ENCODE measurements at places on chromosomes 2 and 18. TPM values are rescaled to one million over a fixed set of nuclear protein-coding genes. Genes with fewer than 3 reads are reported as not detected.

Gene PPP1R1C
- 5.6 TPM for total RNA-seq

Gene ALK
- total RNA-seq: not detected

Gene RNF181
- 85.7 TPM for total RNA-seq

Gene CAVIN2
- total RNA-seq: 0.11 TPM

Gene MAP2
- 18.2 TPM for total RNA-seq

- no peak overlapping the region for H3K27ac ChIP-seq
- H3K27me3 ChIP-seq: no peaks in the 10 kb centered on the region
Observed at GRCh38 chr2:26885651-26886329, 37.9 kb downstream of the DPYSL5 start.

DNA sequence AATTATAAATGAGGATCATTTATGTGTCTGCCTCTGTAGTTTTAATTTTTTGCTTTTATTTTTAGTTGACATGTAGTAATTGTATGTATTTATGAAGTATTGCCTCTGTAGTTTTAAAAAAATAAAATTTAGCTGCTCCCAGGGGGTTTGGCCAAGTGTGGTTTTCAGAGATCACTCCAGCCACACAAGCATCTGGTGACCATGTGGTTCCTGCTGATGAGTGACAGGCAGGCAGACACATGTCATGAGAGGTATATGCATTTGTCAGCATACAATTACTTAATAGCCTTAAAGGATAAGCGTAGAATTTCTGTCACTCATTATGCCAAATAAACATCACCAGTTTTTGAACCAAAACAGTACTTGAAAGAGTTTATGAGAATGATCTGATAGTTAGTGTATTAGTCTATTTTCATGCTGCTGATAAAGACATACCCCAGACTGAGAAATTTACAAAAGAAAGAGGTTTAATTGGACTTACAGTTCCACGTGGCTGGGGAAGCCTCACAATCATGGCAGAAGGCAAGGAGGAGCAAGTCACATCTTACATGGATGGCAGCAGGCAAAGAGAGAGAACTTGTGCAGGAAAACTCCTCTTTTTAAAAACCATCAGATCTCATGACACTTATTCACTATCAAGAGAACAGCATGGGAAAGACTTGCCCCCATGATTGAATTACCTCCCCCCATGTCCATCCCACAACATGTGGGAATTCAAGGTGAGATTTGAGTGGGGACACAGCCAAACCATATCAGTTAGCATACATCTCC is 29.6 kb downstream of the MREG start:
- H3K4me3 ChIP-seq: no peak overlapping the region
- DNase-seq: no peak
- H3K36me3 ChIP-seq: peaks cover 35% of the 10 kb centered on the region
- peaks cover 6% of the 10 kb centered on the region for H3K4me1 ChIP-seq
- no peak overlapping the region for H3K27ac ChIP-seq
- no peaks in the 10 kb centered on the region for H3K27me3 ChIP-seq

Gene C2orf15
- 16.0 TPM for total RNA-seq

- DNase-seq: no peak
- H3K4me1 ChIP-seq: peaks cover 10% of the 10 kb centered on the region
- H3K27me3 ChIP-seq: no peaks in the 10 kb centered on the region
- H3K27ac ChIP-seq: no peak overlapping the region
- no peak overlapping the region for H3K4me3 ChIP-seq
- H3K36me3 ChIP-seq: peaks cover 6% of the 10 kb centered on the region
Observed at GRCh38 chr2:204604061-204604460, 58.8 kb downstream of the PARD3B start.

DNA sequence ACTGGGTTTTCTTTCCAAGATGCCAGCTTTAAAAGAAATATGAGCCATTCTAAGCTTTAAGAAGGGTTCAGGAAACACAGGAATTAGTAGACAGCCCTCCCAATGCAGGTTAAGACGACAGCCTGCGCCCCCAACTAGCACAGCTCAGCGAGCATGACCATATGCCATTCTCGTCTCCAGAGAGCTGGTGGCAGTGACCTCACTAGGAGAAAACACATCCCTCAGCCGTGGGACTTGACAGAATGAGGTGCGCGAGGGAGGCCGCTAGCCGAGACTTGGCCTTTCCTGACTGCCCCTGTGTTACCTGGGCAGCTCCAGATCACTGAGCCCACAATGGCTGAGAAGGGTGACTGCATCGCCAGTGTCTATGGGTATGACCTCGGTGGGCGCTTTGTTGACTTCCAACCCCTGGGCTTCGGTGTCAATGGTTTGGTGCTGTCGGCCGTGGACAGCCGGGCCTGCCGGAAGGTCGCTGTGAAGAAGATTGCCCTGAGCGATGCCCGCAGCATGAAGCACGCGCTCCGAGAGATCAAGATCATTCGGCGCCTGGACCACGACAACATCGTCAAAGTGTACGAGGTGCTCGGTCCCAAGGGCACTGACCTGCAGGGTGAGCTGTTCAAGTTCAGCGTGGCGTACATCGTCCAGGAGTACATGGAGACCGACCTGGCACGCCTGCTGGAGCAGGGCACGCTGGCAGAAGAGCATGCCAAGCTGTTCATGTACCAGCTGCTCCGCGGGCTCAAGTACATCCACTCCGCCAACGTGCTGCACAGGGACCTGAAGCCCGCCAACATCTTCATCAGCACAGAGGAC is 103.9 kb downstream of the MAPK4 start:
- H3K4me3 ChIP-seq: no peak overlapping the region
- DNase-seq: no peak
- H3K27me3 ChIP-seq: no peaks in the 10 kb centered on the region
- H3K27ac ChIP-seq: no peak overlapping the region

- H3K4me1 ChIP-seq: no peaks in the 10 kb centered on the region
- peaks cover 18% of the 10 kb centered on the region for H3K36me3 ChIP-seq
- H3K27ac ChIP-seq: no peak overlapping the region
- H3K4me3 ChIP-seq: no peak overlapping the region
Observed at GRCh38 chr2:85648619-85649018, 19.4 kb downstream of the SFTPB start.

- no peak overlapping the region for H3K4me3 ChIP-seq
- no peaks in the 10 kb centered on the region for H3K27me3 ChIP-seq
- no peak overlapping the region for H3K27ac ChIP-seq
Observed at GRCh38 chr2:33645861-33646260, 46.8 kb upstream of the FAM98A start.

DNA sequence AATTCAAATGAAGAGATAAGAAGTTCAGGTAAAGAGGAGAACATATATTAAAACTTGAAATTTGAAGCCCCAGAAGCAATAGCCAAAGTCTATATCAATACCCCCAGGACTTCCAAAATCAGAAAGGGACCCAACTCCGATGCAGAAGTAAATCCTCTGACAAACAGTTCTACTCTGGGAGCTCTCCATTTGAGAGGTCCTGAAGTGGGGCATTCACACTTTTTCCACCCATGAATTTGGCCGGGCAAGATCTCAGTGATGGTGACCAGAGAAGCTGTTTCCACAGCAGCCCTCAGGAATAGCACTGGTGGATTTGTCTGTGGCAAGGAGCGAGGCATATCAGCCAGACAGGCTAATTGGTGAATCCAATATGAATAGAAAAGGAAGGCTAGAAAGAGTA is 313.6 kb upstream of the MC4R start:
- no peak overlapping the region for H3K4me3 ChIP-seq
- no peak overlapping the region for H3K27ac ChIP-seq
- no peak for DNase-seq
- H3K36me3 ChIP-seq: no peaks in the 10 kb centered on the region
- peaks cover 2% of the 10 kb centered on the region for H3K4me1 ChIP-seq

Gene CDKL4
- total RNA-seq: 2.0 TPM

DNA sequence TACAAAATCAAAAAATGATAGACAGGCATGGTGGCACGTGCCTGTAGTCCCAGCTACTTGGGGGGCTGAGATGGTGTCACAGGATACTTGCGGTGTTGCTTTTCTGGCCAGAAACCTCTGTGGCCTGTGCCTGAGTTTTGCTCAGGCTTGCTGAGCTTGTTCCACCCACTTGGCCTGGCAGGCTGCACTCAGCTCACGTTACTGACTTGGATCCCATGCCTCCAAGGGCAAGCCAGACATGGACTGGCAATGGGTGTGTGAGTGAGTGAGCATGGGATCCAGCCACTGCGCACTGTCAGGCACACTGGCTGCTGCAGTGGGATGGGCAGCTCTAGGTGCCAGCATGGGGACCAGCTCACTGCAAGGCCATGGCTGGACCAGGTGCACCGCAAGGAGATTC is 67.9 kb downstream of the NCAPH start:
- no peaks in the 10 kb centered on the region for H3K36me3 ChIP-seq
- no peak overlapping the region for H3K4me3 ChIP-seq
- peaks cover 5% of the 10 kb centered on the region for H3K4me1 ChIP-seq
- peaks cover 3% of the 10 kb centered on the region for H3K27me3 ChIP-seq

DNA sequence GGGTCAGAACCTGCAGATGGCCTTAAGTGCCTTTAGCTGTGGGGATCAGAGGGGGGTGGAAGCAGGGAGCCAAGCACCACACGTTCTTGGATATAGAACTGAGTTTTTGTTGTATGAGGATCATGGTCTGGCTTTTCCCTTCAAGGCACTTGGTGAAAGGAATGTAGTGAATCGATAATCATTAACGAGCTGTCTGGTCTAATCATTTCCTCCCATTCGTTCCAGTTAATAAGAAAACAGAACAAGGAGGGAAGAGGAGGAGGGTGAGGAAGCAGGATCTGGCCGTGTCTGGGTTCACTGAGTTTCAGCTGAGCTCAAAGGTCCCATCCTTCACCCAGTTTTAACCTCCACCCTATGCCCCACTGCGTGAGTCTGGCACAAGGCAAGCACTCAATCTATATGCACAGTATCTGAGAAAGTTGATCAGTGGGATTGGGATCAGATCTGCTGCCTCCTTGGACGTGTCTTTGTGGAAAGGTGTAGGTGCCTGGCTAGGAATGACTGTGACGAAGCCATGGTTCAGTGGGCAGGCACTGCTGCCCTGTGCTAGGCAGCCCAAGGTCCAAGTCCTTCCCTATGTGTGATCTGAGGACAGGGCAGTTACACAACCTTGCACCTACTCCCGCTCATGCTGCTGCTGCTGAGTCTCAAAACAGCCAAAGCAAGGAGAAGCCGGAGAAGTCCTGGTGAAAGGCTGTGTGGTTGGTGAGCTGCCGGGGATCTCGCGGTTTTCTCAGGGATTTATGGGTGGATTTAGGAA is 54.8 kb downstream of the GALNT14 start:
- DNase-seq: no peak
- no peak overlapping the region for H3K4me3 ChIP-seq
- H3K36me3 ChIP-seq: no peaks in the 10 kb centered on the region
- H3K27ac ChIP-seq: no peak overlapping the region

DNA sequence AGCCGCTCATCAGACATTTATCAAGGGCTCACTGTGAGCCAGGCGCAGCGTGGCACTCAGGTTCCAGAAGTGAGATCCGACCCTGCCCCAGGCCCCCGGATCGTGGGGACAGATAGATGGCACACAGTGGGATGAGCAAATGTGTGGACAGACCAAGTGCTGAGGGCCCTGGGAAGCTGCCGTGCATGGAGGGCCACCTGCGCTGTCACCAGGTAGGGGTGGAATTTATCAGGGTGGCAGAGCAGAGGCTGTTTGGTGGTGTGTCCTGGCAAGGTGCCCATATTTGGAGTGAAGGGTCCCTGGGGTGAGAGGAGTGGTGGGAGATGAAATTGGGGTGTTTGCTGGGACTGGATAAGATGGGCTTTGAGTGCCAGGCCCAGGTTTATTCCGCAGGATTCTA is 92.8 kb upstream of the HS6ST1 start:
- H3K27me3 ChIP-seq: peaks cover 37% of the 10 kb centered on the region
- DNase-seq: peak; percentile 1
- H3K4me1 ChIP-seq: peaks cover 28% of the 10 kb centered on the region
- no peak overlapping the region for H3K27ac ChIP-seq

DNA sequence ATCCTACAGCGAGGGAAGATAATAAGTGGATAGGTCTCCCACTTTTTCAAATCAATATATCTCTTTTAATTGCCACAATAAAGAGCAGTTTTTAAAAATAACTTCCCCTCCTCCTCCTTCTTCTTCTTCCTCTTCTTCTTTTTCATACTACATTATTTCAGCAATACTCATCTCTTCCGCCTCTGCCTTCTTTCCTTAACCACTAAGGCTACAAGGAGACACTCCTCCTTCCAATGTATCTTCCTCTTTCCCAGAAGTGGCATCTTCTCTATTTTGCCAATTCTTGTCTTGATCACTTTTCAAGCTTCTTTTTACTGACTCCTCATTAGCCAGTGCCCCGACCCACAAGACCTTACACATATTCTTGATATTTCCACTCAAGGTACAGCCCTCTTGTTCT is 546.6 kb upstream of the CHAC2 start:
- H3K27ac ChIP-seq: no peak overlapping the region
- no peaks in the 10 kb centered on the region for H3K4me1 ChIP-seq
- H3K36me3 ChIP-seq: no peaks in the 10 kb centered on the region
- H3K4me3 ChIP-seq: no peak overlapping the region
- no peaks in the 10 kb centered on the region for H3K27me3 ChIP-seq

Gene LRP2
- total RNA-seq: 42.2 TPM

DNA sequence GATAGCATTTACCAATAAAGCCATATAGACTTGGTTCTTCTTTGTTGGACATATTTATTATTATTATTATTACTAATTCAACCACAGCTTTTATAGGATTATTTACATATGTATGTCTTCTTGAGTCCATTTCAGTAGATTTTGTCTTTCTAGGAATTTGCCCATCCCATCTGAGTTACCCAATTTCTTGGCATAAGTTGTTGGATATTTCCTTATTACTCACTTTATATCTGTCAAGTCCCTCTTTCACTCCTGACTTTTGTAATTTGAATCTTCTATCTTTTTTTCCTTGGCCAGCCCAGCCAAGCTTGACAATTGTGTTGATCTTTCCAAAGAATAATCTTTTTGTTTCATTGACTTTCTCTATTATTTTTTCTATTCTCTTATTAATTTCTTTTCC is 543.7 kb downstream of the SUCLG1 start:
- no peak for DNase-seq
- H3K4me1 ChIP-seq: peaks cover 7% of the 10 kb centered on the region
- no peaks in the 10 kb centered on the region for H3K36me3 ChIP-seq
- H3K4me3 ChIP-seq: no peak overlapping the region

- no peak for DNase-seq
- no peaks in the 10 kb centered on the region for H3K27me3 ChIP-seq
- H3K36me3 ChIP-seq: peaks cover 14% of the 10 kb centered on the region
- peaks cover 1% of the 10 kb centered on the region for H3K4me1 ChIP-seq
- H3K4me3 ChIP-seq: no peak overlapping the region
Observed at GRCh38 chr2:36549165-36549574, 48.8 kb downstream of the FEZ2 start.

DNA sequence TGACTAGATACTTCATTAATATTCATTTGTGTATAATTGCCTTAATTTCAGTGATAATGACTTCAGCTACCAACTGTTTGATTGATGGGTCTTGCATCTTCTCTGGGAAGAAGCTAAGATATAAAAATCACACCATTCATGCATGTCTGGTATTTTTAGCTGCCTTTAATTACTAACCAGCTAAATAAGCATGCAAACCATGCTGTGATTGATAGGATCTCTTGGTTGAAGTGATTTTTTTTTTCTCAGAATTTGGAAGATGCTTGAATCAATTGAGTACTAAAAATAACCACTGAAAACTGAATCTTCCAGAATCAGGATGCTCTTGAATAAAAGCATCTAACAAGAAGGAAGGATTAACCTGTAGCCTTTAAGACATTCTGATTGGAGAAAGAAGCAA is 668.8 kb downstream of the TDRD15 start:
- no peak overlapping the region for H3K4me3 ChIP-seq
- DNase-seq: no peak
- H3K27ac ChIP-seq: no peak overlapping the region
- H3K36me3 ChIP-seq: no peaks in the 10 kb centered on the region

- H3K27me3 ChIP-seq: no peaks in the 10 kb centered on the region
- H3K4me3 ChIP-seq: no peak overlapping the region
- DNase-seq: no peak
Observed at GRCh38 chr2:205579335-205579734, 103.0 kb upstream of the NRP2 start.

Measured in progenitor cell of endocrine pancreas (in vitro differentiated cells).